Activated gamma-delta T cell treated with Interleukin-2 at 50 U/mL for 16 hours (primary cell): ENCODE measurements at places on chromosomes 11 and 22.

GRCh38 chr22:35352214-35353111 lies 28.4 kb upstream of the HMOX1 start:
- peak; percentile 18 for DNase-seq

- DNase-seq: no peak
These were observed 60.4 kb downstream of the SFI1 start for GRCh38 chr22:31556627-31557203.

DNA sequence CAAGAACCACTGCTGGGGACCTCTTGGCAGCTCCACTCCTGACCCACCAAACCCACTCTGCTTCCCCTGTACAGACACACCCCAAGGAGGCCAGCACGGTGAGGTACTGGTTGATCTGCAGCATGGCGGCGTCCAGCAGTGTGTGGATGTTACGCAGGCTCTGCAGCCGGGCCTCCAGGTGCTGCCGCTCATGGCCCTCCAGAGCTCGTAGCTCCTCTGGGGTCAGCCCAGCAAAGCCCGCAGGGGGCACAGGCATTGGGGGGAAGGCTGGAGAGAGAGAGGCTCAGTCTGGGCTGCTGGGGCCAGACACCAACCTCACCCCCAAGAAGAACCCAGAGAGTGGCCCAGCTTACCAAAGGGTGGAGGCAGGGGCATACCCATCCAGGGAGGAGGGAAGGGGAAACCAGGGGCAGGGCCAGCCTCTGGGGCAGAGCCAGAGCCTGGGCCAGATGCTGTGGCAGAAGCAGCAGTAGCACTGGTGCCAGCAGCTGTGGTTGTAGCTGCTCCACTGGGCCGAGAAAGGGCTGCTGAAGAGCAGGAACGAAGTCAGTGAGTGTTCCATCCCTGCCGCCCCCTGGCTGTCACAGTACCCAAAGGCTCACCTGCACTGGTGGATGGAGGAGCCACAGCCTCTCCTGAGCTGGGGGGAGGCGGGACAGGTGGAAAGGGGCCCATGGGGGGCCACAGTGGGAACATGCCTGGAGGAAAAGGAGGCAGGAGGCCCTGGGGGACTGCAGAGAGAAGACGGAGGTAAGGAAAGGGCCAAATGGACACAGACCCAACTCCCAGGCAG lies 4.5 kb downstream of the SYVN1 start:
- DNase-seq: no peak

DNA sequence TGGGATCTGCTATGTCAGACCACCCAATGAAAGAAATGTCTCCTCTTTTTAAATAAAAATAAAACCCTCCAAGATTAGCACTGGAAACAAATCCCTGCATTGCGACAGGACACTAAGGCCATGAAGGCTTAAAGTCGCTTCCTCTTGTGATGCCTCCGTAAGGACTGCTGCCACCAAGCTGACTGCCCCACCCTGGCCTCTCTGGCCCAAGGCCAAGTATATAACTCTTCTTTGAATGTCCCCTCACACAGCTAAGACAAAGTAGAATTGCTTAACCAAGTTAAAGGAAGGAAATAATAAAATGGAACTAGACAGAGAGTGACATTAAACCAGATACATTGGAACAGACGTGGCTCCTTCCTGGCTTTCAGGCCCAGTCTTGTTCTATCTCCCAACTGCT lies 7.5 kb upstream of the NRGN start:
- DNase-seq: no peak

DNA sequence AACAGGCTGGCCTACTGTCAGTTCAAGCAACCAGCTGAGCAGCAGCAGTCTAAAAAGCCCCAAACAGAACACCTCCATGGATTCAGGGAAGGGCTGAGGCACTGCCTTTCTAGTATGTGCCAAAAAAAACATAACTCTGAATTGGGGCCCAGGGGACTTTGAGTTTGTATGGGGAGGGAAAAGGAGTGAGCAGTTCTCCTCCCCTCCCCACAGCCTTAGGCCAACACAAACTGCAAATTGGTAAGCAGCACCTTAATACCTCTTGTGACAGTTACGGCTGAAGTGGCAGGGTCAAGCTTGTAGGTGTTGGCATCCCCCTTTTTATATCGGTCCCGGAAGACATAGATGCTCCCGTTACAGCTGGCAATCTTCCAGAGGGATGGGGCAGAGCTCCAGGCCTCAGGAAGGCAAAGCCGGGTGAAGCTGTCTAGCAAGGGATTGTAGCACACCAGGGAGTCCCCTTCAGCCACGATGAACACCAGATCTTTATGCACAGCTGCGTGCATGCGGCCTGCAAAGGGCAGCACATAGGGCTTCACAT lies 6.0 kb downstream of the KBTBD4 start:
- no peak for DNase-seq
